ENCODE measurements at places on chromosomes 2 and 18.

DNA sequence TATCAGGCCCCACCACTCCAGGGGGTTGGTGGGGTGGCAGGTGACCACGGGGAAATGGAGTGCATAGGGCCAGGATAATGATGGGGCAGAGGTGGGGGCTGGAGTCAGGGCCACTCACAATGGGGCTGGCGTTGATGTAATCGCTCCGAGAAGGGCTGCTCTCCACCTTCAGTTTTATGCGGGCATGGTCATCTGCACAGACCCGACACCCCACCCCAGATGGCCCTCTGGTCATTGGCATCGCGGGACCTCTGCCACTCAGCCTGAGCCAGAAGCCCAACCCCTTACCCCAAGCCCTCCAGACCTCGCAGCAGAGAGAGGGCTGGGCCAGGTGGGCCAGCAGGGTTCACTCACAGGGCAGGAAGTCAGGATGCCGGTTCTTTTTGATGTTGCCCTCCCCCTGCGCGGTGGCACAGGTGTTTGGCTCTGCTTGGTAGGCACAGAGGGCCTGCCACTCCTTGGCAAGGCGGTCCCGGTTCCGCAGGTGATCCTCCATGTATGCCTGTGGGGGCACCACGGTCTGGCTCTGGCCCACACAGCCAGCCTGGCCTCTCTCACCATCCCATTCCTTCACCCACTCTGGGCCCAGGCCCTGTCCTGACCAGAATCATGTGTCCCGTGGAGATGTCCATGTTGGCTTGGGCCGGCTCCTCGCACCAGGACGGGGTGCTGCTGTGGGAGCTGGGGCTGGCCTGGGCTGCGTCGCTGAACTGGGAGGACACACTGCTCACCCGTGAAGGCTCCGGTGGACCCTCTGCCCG is 12.4 kb downstream of the PTPRN start:
- DNase-seq, result no peak

DNA sequence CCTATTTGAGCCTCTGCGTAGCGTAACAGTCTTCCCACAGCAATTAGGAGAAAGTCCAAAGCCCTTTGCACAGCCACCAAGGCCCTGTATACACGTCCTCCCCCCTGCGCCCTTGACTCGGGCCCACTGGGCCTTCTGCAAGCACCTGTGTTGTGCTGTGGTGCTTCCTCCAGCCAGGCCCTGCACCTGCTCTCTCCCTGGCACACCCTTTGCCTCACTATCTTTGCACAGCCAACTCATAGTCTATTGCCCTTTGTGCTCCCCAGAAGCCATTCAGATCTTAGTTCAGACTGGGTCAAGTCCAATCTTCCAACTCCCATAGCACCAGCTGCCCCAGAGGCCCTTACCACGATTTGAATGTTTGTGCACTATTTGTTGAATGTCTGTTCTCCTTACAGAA is 271.6 kb upstream of the MGAT5 start:
- no peak for DNase-seq

GRCh38 chr2:241033336-241033987 is 35.0 kb downstream of the SNED1 start:
- DNase-seq, result no peak

- no peak for DNase-seq
Measured at GRCh38 chr2:240442891-240443715, 7.6 kb downstream of the GPC1 start.

DNA sequence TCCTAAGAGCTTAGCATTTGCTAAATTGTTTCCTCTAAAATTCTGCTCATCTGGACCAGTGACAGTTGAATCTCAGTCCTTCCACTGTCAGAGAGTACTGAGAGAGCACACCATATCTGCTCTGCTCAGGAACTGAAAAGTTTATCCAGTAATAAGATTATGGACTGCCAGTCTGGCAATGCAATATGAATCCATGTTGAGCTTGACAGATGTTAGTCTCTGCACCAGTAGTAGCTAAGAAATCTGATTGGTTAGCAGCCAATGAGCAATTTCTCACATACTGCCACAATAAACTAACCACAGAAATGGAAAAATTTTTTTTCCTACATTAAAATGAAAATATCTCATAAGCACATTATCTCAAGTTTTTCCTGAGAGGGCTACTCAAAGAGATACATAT is 2.3 kb downstream of the PRKD3 start:
- no peak for DNase-seq

DNA sequence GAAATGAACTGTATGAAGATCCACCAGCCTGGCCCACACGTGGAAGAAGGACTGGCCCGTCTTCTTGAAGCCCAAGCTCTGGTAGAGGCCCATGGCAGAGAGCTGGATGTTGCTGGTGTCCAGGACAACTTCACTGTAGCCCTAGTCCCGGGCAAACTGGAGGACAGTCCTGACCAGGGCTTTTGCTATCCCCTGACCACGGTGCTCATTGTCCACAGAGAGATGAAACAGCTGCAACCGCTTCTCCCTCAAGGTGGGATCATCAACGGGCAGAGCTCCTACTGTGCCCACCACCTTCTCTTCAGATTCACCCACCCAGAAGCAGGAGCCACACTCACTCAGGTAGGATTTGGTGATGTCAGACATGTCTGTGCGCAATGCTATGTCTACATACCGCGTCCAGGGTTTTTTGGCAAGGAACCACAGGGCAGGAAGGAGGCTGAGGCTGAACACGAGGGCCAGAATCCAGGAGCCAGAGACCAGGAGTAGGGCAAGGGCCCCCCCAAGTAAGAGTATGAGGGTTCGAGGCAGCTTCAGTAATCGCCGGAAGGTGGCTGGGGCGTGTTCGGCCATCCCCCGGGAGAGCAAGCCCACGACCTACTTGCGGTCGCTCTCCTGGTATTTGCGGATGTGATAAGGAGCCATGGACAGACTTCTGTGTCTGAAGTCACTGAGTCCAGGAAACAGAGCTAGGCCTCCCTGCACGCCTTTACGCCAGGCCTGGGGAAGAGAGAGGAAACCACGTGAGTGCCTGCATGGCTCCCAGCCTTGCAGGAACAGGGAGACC is 36.3 kb downstream of the TPRKB start:
- no peak for DNase-seq

- DNase-seq, result no peak
Measured at GRCh38 chr2:88005776-88006175, 10.6 kb downstream of the RNU2-63P start.

DNA sequence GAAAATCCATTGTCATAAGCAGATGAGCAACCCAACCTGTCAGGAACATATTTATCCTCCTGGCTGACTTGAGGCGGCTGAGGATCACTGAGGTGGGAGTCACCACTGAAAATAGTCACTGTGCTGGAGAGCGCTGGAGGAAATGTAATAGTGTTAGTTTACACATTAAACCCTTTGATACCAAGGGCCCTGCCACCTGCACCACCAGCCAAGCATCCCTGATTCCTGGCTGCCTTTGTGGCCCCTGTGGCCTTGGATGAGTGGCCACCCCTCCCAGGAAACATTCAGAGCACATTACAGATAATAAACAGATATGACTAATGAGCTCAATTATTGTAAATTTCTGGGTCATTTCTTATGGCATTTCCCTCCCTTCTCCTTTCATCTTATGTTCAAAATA is 105.9 kb downstream of the LYPD1 start:
- DNase-seq, result no peak
